ENCODE measurements at places on chromosomes 1 and 21.

DNA sequence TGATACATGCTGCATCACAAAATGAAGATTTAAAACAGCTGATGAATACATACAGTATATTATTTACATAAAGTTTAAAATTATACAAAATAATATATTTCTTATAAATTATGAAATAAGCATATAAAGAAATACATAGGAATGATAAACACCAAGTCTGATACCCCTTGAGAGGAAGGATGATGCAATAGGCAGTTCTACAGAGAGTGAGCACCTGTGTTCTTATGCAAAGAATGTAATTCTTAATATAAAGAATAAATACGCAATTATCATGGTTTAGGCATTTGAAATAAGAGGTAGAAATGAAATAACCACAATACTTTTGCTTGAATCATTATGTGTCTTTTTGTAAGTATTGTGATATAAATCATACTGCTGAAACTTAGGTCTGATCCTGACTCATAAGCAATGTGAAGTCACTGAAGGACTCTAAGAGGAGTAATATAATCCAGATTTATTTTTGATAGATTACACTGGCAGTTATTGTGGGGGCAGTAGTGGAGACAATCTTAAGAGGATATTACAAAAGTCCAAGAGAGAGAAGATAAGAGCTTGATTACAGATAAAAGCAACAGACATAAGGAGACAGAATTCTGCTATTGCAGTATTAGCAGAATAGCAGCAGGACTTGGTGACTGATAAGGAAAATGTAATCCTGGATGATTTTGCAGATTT lies 39.0 kb downstream of the TTLL7 start:
- DNase-seq = no peak

DNA sequence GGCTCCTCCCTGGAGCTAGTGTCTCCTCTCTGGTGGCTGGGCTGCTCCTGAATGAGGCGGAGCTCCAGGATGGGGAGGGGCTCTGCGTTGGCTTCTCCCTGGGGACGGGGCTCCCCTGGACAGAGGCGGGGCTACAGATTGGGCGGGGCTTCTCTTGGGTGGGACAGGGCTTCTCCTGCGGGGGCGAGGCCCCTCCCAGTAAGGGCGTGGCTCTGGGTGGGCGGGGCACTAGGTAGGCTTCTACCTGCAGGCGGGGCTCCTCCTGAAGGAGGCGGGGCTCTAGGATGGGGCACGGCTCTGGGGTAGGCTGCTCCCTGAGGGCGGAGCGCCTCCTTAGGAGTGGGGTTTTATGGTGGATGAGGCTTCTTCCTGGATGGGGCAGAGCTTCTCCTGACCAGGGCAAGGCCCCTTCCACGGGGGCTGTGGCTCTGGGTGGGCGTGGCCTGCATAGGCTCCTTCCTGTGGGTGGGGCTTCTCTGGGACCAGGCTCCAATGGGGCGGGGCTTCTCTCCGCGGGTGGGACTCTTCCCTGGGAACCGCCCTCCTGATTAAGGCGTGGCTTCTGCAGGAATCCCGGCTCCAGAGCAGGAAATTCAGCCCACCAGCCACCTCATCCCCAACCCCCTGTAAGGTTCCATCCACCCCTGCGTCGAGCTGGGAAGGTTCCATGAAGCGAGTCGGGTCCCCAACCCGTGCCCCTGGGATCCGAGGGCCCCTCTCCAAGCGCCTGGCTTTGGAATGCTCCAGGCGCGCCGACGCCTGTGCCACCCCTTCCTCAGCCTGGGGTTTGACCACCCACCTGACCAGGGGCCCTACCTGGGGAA lies 22.7 kb upstream of the ARF1 start:
- peak; percentile 38 for DNase-seq

DNA sequence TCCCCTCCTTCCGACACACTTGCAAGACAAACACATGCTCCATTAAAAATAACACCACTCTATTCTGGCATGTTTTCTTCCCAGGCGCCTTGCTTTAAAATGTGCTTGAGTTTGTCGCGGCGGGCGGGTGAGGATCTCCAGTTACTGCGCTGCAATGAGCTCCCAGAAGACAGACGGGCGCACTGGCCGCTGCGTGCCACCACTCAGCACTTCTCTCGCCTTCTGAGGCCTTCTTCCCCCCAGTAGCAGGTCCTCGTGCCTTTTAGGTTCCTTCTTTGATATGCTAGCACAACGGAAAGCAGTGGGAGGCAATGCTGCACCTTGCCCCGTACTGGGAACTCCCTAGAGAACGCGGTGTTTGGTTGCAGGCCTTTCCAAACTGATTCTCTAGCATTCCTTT lies 279.5 kb upstream of the NR5A2 start:
- no peak for DNase-seq

- DNase-seq = no peak
These were observed 16.6 kb downstream of the MTARC2 start for GRCh38 chr1:220764757-220765156.

GRCh38 chr1:241229711-241230110 lies 127.3 kb downstream of the RGS7 start:
- DNase-seq = no peak

DNA sequence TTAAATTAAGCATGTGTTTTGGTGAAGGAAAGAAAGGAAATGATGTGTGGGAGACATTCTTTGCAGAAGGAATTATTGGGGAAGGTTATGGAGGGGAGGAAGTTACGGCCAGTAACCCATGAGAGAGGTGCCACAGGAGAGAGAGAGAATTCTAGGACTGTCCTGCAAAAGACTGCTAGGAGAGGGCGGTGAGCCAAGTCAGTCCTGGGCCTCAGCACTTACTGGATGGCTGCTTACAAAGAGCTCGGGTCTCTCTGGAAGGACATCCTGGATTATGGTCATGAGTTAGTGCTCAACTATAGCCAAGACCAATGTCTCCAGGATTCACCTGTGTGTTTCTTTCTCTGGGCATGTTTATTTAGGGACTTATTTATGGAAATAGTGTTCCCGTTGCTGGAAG lies 74.4 kb upstream of the HSD17B7 start:
- DNase-seq = no peak

All from stimulated activated CD8-positive, alpha-beta memory T cell treated with anti-CD3 and anti-CD28 coated beads, Interleukin-4, amount 100 ng/mL, for 24 hours (primary cell).